ENCODE measurements at places on chromosomes 13 and 19. TPM values are rescaled to one million over a fixed set of nuclear protein-coding genes. Genes with fewer than 3 reads are reported as not detected.

NOVA2 gene
- polyA plus RNA-seq: 5.0 TPM

RFPL4A gene
- 0.26 TPM for polyA plus RNA-seq

TNNI3 gene
- 1.9 TPM for polyA plus RNA-seq

SELENOV gene
- polyA plus RNA-seq: not detected

PPAN gene
- polyA plus RNA-seq: 30.6 TPM

CEACAM7 gene
- not detected for polyA plus RNA-seq

ANGPTL8 gene
- 2.9 TPM for polyA plus RNA-seq

CYP4F2 gene
- not detected for polyA plus RNA-seq

ZNF701 gene
- 11.2 TPM for polyA plus RNA-seq

CYP4F22 gene
- not detected for polyA plus RNA-seq

FFAR3 gene
- polyA plus RNA-seq: not detected

CERS4 gene
- polyA plus RNA-seq: 17.6 TPM

FPR2 gene
- 0.61 TPM for polyA plus RNA-seq

KCNK6 gene
- 2.2 TPM for polyA plus RNA-seq

IGFL3 gene
- polyA plus RNA-seq: not detected

PROZ gene
- polyA plus RNA-seq: 0.17 TPM

NCCRP1 gene
- polyA plus RNA-seq: 0.26 TPM

FFAR1 gene
- polyA plus RNA-seq: not detected
